Uterus (tissue), 4 donors: ENCODE measurements at places on chromosomes 12 and 14. TPM values are rescaled to one million over a fixed set of nuclear protein-coding genes. Genes with fewer than 3 reads are reported as not detected.
A peak's percentile ranks its signal among the peaks of the same experiment; 100 is the strongest.

- no peaks in the 10 kb centered on the region for H3K27me3 ChIP-seq
- DNase-seq = no peak
These were observed 1206.5 kb upstream of the FLRT2 start for GRCh38 chr14:84323450-84323849.

- H3K27ac ChIP-seq = no peak overlapping the region
- no peaks in the 10 kb centered on the region for H3K36me3 ChIP-seq
- no peak for DNase-seq
- no peak overlapping the region for H3K4me3 ChIP-seq
- H3K27me3 ChIP-seq = no peaks in the 10 kb centered on the region
These were observed 204.5 kb upstream of the PPFIA2 start for GRCh38 chr12:81963636-81964035.

DNA sequence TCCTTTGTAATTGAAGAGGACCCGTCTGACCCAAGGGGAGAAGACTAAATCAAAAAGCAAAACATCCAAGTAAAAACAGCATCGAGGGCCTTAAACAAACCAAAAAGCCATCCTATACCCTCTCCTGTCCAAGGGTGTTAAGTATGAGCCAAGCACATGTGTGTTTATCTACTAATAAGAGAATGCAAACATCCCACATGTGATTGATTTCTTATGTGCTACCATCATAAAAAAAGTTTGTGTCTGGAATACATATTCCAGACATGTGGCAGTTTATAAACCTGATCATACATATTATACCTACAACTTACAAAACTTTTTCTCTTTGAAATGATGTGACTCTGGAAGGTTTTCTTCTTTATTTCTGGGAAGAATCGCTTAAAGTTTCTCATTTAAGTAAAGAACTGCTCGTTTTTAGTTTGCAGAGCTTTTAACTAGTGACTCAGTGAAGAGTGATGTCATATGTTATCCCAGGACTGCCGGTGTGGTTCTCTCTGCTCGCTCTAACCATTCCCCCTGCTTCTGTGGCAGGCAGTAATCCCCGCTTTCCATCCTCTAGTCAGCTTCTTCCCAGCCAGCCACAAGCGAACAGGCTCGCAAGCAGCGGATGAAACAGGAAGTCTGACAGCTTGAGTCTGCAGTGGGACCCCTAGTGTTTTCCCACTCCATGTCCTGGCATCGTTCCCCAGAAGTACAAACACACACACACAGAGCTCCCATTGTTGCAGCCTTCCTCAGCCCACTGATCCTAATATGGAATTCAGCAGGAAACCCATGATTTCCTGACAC lies 431 bp upstream of the RHOJ start:
- no peaks in the 10 kb centered on the region for H3K27me3 ChIP-seq
- peaks cover 3% of the 10 kb centered on the region for H3K4me1 ChIP-seq
- no peaks in the 10 kb centered on the region for H3K36me3 ChIP-seq
- DNase-seq = peak; percentile 92

DNA sequence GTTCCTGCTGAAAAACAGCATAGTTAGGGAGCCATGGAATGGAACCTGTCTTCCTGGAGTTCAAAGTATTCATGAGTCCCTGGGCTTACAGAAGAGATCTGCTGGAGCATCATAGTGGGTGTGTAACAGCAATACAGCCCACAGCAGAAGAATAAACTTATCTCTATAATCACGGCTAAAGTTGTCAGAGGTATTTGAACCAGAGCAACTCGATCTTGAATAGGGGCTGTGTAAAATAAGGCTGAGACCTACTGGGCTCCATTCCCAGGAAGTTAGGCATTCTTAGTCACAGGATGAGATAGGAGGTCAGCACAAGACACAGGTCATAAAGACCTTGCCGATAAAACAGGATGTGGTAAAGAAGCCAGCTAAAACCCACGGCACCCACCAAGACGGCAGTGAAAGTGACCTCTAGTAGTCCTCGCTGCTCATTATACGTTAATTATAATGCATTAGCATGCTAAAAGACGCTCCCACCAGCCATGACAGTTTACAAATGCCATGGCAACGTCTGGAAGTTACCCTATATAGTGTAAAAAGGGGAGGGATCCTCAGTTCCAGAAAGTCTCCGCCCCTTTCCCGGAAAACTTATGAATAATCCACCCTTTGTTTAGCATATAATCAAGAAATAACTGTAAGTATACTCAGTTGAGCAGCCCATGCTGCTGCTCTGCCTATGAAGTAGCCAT lies 223.4 kb downstream of the PCNX1 start:
- no peak overlapping the region for H3K4me3 ChIP-seq
- no peaks in the 10 kb centered on the region for H3K27me3 ChIP-seq
- no peaks in the 10 kb centered on the region for H3K4me1 ChIP-seq
- H3K36me3 ChIP-seq = no peaks in the 10 kb centered on the region
- DNase-seq = no peak

GRCh38 chr12:123058980-123059379 lies 78.5 kb downstream of the ARL6IP4 start:
- peaks cover 18% of the 10 kb centered on the region for H3K4me1 ChIP-seq
- H3K27me3 ChIP-seq = no peaks in the 10 kb centered on the region
- no peaks in the 10 kb centered on the region for H3K36me3 ChIP-seq
- no peak overlapping the region for H3K4me3 ChIP-seq
- no peak for DNase-seq

Gene PLEKHH1
- total RNA-seq = 5.9 TPM

Gene EXOC5
- 37.9 TPM for total RNA-seq

Gene VWF
- total RNA-seq = 949 TPM

Gene MANSC4
- not detected for total RNA-seq
